ENCODE measurements at places on chromosomes 7 and 10.

- no peak for DNase-seq
Measured at GRCh38 chr7:110307776-110308175, 783.2 kb upstream of the LRRN3 start.

GRCh38 chr7:116327752-116328151 is 117.4 kb downstream of the TES start:
- peak; percentile 88 for DNase-seq

GRCh38 chr10:95600158-95600557 is 39.0 kb upstream of the SORBS1 start:
- DNase-seq = no peak

GRCh38 chr10:132599732-132600131 is 62.1 kb downstream of the INPP5A start:
- no peak for DNase-seq

GRCh38 chr10:126924915-126925300 is 19.7 kb downstream of the DOCK1 start:
- peak; percentile 58 for DNase-seq

- DNase-seq = peak; percentile 16
Measured at GRCh38 chr7:212754-213153, 20.4 kb downstream of the FAM20C start.

DNA sequence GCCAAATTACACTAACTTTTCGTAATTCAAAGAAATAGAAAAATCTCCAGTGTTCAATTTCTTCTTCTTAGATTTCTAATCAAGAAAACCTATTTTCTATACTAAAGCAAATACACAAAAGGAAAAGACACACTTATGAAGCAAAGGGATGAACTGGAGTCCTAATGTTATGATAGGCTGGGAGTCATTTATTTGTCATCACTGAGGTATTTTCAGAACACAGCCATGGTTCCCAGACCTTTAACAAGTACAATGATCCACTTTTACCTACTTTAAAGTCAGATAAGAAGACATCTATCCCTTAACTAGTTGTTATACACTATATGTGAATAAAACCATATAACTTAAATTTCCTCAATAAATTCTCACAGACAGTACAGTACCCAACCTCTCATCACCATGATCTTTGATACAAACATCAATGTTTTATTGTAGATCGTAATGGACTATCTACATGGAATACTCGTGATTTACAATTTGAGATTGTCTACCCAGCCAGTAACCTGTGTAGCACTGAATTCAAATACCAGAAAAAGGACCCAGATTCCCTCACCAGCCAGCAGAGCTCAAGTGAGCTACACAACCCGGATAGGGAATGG is 12.5 kb downstream of the ASNS start:
- peak; percentile 25 for DNase-seq

DNA sequence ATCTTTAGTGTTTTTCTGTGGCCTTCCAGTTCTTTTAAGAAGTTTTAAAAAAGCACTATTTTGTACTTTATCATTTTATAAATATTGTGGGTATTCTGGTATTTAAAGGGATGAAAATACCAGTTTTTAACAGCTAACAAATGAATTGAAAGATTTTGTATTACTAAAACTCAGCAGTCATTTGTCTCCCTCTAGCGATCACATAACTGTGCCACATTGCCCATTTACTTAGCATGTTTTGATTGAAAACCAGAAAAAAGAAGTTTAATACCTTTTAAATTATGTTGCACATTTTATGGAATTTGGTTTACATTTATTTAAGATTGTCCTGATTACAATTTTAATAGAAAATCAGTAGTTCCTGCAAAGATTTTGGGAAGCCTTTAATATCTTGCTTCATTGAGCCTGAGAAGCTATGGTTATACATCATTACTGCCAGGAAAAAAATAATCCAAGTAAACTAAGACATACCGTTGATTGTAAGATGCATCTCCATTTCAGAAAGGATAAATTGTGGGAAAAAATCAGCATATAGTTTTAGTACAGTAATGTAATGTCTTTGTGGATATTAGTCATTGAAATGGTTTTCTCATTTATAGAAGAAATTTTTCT is 34.9 kb downstream of the TAX1BP1 start:
- DNase-seq = peak; percentile 34

DNA sequence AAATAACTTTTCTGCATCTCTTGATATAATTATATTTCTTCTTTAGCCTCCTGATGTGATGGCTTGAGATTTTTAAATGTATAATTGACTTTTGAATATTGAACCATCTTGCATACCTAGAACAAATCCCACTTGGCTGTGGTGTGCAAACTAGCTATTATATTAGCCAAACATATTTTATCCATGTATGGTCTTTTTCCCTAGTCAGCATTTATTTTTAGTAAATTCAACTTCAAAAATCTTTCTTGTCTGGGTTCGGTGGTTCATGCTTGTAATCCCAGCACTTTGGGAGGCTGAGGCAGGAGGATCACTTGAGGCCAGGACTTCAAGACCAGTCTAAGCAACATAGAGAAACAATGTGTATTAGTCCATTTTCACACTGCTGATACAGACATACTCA is 386.6 kb upstream of the VWC2 start:
- no peak for DNase-seq

DNA sequence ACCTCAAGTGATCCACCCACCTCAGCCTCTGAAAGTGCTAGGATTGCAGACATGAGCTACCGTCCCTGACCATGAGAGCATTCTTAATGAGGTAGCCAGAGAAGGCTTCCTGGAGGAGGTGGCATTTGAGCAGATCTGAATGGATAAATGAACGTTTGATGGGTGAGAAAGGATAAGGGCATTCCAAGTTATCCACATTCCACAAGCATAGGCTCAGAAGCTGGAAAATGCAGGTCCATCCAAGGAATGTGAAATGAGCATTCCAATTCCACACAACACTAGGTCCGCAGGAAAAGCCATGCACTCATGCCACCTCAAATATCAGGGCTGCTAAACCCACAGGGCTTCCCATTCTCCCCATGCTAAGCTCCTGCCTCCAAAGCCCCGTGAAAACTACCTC is 17.0 kb downstream of the TMEM130 start:
- peak; percentile 86 for DNase-seq

- no peak for DNase-seq
Measured at GRCh38 chr7:35007768-35008167, 29.5 kb downstream of the DPY19L1 start.

- DNase-seq = peak; percentile 26
Measured at GRCh38 chr10:131907679-131908078, 6.9 kb downstream of the PPP2R2D start.

GRCh38 chr10:29784175-29784773 is 149.5 kb upstream of the SVIL start:
- DNase-seq = peak; percentile 95

DNA sequence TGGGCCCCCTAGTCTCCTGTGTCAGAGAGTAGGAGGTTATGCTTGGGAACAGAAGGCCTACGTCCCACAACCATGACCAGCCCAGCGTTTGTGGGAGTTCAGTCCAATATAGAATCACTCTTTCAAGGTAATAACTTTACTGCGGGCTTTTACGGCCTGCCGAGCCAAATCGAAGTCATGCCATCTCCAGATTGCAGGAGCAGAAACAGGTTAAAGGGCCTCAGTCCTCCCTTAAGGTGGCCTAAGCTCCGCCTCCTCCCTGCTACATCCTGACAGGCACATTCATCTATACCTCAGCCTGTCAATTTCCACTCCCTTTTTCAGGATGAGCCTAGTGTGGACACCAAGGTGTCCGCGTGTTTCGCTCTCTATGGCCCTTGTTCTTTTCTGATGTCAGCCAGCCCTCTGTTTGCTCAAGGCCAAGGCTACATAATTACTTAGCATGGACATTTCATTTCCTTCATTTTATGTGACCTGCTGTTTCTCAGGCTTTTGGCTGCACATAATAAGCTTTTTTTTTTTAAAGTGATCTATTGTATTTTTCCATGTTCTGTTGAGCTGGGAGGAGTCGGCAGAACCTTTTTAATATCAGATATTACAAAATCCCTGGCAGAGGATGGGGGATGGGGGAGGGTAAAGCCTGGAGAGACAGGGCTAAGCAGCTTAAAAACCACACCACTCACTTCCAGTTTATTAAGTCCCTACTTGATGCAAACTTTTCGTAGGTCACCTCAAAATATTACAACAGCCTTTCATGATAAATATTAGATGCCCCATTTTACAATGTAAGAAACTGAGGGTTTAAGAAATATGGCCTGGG is 84.6 kb downstream of the CACNB2 start:
- no peak for DNase-seq

GRCh38 chr7:100854146-100854895 is 1.8 kb downstream of the SLC12A9 start:
- DNase-seq = no peak

- peak; percentile 73 for DNase-seq
Measured at GRCh38 chr10:4671451-4672145, 154.4 kb upstream of the AKR1E2 start.

DNA sequence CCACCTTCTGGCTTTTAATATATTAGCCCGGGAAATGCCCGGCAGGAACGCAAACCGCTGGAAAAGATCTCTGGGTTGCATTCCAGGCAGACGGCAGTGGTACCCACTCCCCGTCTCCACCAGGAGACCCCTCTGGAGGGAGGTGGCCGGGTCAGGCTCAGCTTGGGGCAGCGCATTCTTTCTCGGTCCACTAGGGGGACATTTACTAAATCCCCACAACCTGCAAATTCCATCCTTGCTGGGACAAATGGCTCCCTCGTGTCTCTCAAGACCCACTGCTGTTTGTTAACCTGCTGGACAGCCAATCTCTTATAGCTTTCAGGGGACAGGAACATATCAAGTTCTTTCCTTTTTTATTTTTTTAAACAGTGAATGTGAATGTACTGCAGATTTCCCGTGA is 45.8 kb upstream of the CARD11 start:
- peak; percentile 20 for DNase-seq

DNA sequence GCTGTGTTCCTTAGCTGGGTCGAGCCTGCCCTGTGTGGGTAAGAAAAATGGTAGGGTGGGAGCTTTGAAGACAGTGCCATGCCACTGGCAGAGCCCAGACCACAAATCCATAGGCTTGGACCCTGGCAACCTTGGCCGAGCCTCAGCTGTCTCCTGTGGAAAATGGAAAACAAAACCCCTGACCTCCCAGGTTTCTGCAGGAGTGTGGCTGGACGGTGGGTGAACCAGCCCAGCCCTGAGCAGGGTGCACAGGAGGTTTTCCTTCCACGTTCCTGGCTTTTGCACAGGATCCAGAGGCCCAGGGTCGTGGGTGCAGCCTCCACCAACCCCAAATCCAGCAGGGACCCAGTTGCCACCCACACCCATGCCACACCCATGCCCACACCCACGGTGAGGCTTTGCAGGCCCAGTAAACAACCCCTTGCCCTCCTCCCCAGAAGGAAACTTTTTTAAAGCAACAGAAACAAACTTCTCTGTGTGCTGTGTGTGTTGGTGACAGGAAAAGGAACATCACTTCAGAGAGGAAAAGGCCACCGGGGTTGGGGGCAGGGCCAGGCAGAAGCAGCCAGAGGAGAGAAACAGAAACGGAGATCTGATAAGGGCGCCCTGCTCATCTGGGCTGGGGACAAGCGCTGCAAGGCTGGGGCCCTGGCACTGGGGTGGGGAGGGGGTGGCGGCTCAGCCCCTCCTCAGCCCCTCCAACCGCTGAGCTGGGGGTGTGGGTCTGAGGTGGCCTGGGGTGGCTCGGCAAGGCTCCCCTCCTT is 20.7 kb upstream of the ZMIZ1 start:
- DNase-seq = no peak

DNA sequence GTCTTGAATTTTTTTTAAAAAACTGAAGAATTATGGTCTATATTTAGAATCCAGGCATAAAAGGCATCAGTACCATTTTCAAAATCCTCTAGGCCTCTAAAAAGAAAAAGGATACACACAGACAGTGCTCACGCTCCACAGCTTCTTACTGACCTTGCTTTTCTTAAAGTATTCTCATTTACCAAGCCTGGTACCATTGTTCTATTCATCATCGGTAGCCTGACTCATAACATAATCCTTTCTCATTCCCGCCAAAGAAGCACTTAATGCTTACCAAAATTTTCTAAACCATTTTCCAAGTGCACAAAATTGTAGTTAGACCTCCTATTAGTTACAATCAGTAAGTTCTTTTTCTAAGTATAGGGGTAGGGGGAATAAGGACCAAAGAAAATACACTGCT is 54.6 kb downstream of the ATE1 start:
- DNase-seq = no peak

GRCh38 chr7:27868131-27868550 is 128.2 kb downstream of the TAX1BP1 start:
- DNase-seq = peak; percentile 72

DNA sequence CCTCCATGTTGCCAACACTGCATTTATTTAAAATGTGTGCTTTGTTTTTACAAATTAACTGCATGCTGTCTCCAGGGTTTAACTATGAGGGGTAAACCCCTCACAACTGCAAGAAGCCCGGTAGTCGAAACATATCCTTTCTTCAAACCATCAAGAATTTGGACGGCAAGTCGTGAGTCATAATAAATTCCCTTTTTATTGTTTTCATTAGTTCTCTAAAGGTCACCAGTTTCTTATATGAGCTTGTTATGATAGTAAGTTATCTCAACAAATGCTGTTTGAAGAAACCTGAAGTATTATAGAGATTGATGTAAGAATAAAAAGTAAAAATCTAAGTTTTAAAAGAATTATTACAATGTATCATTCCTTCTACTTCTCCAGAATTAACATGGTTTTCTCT is 12.2 kb upstream of the FIGNL1 start:
- no peak for DNase-seq

DNA sequence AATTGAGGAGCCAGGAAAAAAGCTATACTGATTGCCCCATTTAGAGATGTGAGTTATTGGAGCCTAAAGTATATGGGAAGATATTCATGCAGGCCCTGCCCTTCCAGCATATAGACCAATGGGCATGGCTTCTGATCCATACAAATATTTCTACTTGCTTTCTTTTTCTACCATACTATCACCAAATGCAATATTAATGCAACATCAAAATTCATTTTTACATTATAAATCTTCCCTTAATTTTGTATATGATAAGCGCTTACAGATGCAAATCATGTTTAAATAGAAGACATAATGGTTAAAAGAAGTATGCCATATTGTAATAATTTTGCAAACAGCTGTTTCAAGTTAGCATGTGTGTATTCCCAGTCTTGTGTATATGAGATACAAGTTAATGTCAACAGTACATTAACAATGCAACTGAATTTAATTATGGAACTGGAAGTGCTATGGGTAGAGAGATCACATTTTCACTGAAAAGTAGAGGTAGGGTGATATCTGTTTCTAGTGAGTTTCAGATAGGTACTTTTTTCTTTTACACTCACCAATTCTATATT is 24.6 kb upstream of the WNT16 start:
- DNase-seq = no peak

All from kidney tubule cell (primary cell).